ENCODE measurements at places on chromosomes 6 and 20. TPM values are rescaled to one million over a fixed set of nuclear protein-coding genes. Genes with fewer than 3 reads are reported as not detected.

GRCh38 chr20:23234311-23235078 is 116.1 kb upstream of the NXT1 start:
- no peak overlapping the region for H3K27ac ChIP-seq
- H3K4me3 ChIP-seq: no peak overlapping the region
- H3K36me3 ChIP-seq: peaks cover 6% of the 10 kb centered on the region

DNA sequence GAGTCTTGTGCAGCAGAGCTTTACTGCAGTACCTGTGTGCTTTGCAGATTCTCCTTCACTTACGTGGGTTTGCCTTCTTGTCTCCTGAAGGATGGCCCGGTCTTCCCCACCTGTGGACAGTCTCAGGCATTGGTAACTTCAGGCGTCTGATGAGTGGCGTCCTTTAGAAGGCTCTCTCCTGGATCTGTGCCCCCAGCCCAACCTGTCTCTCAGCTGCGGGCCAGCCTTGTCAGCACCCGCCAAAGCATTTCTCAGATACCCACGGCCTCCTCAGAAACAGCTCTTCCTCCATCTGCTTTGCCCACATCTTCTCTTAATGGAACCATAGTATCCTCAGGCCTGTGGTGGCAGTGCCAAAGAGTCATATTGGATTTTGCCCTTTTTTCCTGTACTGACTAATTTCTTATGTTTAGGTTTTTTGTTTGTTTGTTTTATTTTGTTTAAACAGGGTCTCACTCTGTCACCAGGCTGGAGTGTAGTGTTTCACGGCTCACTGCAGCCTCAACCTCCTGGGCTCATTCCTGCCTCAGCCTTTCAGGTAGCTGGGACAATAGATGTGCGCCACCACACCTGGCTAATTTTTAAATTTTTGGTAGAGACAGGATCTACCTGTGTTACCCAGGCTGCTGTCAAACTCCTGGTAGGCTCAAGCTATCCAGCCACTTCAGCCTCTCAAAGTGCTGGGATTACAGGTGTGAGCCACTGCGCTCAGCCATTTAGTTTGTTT is 96.6 kb downstream of the ARID1B start:
- no peaks in the 10 kb centered on the region for H3K27me3 ChIP-seq
- no peak overlapping the region for H3K4me3 ChIP-seq
- DNase-seq: no peak
- H3K27ac ChIP-seq: no peak overlapping the region

The PRICKLE4 gene
- 0.93 TPM for total RNA-seq

- peaks cover 25% of the 10 kb centered on the region for H3K4me1 ChIP-seq
- H3K36me3 ChIP-seq: peaks cover 5% of the 10 kb centered on the region
- peak within 1 kb of the TSS; percentile 75 for H3K4me3 ChIP-seq
- H3K27ac ChIP-seq: peak within 1 kb of the TSS; percentile 54
These were observed at the start of gene SRC for GRCh38 chr20:37345339-37346235. Gene SRC, plus strand, starts transcription at chr20:37346140. Its CDS starts 38,014 bp downstream, at chr20:37384154.

GRCh38 chr6:11497881-11498280 is 39.7 kb upstream of the TMEM170B start:
- no peaks in the 10 kb centered on the region for H3K27me3 ChIP-seq
- no peak overlapping the region for H3K4me3 ChIP-seq
- peak; percentile 44 for DNase-seq
- H3K36me3 ChIP-seq: no peaks in the 10 kb centered on the region
- no peak overlapping the region for H3K27ac ChIP-seq
- peaks cover 6% of the 10 kb centered on the region for H3K4me1 ChIP-seq

DNA sequence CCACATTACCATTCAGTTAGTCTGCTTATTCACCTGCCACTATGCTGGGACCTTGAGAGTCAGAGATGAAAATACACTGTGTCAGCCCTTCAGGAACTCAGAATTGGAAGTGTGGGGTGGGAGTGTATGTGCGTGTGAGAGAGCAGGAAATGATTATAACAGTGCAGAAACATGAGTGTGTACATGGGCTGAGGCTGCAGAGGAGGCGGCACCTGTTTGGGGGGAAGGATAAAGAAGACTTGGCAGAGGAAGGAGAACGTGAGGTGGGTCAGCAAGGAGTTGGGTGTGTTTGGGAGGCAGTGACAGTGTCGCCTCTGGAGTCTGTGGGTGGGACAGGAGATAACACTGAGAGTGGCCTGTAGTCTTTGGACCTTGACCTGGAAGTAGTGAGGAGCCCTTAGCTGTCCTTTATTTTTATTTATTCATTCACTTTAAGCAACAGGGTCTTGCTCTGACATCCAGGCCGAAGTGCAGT is 3.1 kb downstream of the CHMP4B start:
- peaks cover 37% of the 10 kb centered on the region for H3K36me3 ChIP-seq
- H3K4me3 ChIP-seq: no peak overlapping the region
- peaks cover 19% of the 10 kb centered on the region for H3K4me1 ChIP-seq
- DNase-seq: no peak
- no peaks in the 10 kb centered on the region for H3K27me3 ChIP-seq
- no peak overlapping the region for H3K27ac ChIP-seq

GRCh38 chr6:161903584-161904212 is 629.8 kb upstream of the AGPAT4 start:
- no peak overlapping the region for H3K4me3 ChIP-seq
- no peaks in the 10 kb centered on the region for H3K4me1 ChIP-seq
- DNase-seq: no peak
- no peak overlapping the region for H3K27ac ChIP-seq
- no peaks in the 10 kb centered on the region for H3K27me3 ChIP-seq

DNA sequence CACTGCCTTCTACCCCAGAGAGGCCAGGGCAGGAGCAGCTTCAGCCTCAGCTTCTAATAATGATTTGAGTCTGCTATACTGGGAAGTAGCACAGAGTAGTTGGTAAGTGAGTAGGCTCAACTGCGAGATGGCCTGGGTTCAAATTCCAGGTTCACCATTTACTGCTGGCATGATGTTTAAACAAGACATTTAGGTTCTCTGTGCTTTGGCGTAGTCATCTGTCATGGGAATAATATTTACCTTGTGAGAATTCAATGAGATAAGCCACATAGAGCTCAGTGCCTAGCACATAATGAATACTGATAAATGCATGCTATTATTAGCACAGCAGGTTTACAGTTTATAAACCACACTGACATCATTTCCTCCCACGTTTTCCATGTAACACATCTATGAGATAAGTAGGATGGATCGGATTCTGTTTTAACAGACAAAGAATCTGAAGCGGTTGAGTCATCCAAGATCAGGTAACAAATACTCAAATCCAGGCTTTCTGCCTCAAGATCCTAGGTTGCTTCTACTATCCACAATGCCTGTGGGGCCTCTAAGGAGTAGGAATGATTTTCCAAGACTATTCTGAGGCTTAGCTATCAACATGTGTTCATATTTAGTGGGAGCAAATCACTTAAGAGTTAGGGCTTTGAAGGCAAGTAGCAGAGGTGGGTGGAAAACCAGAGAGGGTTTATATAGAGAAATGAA is 72.9 kb upstream of the DTNBP1 start:
- no peak overlapping the region for H3K27ac ChIP-seq
- H3K4me1 ChIP-seq: no peaks in the 10 kb centered on the region
- H3K4me3 ChIP-seq: no peak overlapping the region
- no peaks in the 10 kb centered on the region for H3K36me3 ChIP-seq

GRCh38 chr6:54802775-54803634 is 43.6 kb upstream of the FAM83B start:
- H3K4me3 ChIP-seq: no peak overlapping the region
- H3K27ac ChIP-seq: no peak overlapping the region
- no peaks in the 10 kb centered on the region for H3K27me3 ChIP-seq
- H3K36me3 ChIP-seq: no peaks in the 10 kb centered on the region
- peaks cover 8% of the 10 kb centered on the region for H3K4me1 ChIP-seq
- DNase-seq: peak; percentile 36

The PKHD1 gene
- total RNA-seq: not detected

GRCh38 chr6:137423451-137424168 is 70.6 kb downstream of the OLIG3 start:
- no peak overlapping the region for H3K4me3 ChIP-seq
- no peaks in the 10 kb centered on the region for H3K36me3 ChIP-seq
- no peaks in the 10 kb centered on the region for H3K27me3 ChIP-seq
- no peaks in the 10 kb centered on the region for H3K4me1 ChIP-seq

DNA sequence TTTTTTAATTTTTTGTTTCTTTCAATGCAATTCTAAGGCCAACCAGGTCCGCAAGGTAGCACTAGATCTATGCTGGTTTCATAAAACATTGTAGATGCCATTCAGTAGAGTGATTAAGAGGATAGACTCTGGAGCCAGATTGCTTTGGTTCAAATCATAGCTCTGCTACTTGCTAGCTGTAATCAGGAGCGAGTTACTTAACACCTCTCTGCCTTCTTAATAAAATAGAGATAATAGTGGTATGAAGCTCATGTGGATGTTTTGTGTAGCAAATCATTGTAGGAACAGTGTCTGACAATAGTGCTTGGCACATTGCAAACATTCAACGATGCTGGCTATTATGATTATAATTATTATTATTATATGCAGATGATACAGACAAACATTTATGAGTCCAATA is 164.9 kb downstream of the LAMA2 start:
- H3K36me3 ChIP-seq: no peaks in the 10 kb centered on the region
- no peak overlapping the region for H3K4me3 ChIP-seq
- H3K27ac ChIP-seq: no peak overlapping the region
- peaks cover 40% of the 10 kb centered on the region for H3K27me3 ChIP-seq

The PPP1R14C gene
- 38.7 TPM for total RNA-seq

DNA sequence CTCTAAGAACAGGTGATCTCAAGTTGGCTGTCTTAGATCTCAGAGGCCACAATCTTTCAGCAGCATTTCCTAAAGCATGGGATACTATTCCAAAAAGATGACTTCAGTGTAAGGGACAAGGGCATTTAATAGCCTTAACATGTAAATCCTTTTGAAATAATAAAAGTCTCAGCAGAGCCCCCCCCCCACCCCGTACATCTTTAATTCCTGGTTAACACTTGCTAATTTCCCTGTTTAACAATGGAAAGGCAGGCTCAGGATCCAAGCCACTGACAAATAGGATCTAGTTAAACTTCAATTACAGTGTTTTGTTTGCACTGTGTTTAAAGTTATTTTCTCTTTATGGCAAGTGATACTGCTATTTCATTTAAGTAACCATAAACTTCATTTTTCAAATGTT is 12.0 kb downstream of the TASP1 start:
- H3K4me3 ChIP-seq: no peak overlapping the region
- H3K4me1 ChIP-seq: no peaks in the 10 kb centered on the region
- no peak for DNase-seq
- peaks cover 40% of the 10 kb centered on the region for H3K36me3 ChIP-seq
- H3K27me3 ChIP-seq: no peaks in the 10 kb centered on the region

DNA sequence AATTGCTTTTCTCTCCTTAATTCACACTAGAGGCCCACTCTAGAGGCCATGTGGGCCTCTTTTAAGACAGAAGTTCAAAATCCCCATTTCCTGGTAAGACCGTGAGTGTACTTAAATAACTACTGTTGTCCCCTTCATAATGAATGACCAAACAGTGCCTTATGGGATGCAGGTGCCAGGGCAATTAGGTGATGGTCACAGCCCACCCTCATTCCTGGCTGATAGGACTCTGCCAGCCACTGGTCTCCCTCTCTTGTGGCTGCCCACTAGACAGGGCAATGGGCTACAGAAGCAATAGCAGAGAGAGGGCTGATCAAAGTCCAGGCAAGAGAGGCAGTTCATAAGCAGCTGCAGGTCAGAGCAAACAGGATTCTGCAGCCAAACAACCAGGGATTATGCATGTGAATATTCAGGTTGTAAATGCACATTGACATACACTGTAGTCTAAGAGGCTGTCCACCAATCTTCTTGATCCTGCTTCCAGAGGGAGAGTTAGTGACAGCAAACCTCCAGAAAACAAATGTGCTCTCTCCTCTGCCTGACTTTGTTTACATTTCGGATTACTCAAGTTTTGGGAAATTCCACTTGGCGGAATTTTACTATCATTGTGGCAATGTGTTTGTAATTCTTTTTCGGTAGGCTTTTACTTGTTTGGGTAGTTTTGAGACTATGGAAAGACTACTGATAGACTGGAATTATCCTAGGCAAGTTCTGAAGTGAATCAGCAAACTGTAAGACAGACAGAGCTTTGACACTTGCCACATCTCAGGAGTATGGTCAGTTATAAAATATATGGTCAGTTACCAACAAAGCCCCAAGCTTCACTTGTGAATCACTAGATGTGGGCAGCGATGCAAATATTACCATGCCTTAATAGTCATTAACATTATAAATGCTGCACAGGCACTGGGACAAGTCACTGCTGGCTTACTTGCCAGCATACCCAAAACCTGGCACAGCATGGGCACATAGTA is 12.8 kb downstream of the PTPRK start:
- peak overlapping the region; percentile 85 for H3K27ac ChIP-seq
- H3K4me1 ChIP-seq: peaks cover 44% of the 10 kb centered on the region
- peak overlapping the region; percentile 68 for H3K4me3 ChIP-seq
- H3K36me3 ChIP-seq: no peaks in the 10 kb centered on the region
- no peaks in the 10 kb centered on the region for H3K27me3 ChIP-seq
- DNase-seq: peak; percentile 67

DNA sequence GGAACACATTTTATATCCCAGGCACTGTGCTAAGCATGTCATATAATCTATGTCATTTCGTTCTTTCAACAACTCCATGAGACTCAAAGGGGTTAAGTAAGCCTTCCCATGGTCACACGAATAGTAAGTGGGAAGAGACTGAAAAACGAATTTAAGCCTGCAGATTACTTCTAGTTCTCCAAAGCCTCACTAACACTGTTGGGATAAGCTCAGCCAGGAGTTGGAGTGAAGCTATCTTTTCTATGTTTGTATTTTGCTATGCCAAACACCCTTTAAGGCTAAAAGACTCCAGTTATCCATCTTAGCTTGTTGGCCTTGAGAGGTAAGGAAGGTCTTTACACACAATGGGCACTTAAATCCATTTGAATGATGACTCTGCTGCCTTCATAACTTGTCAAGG is 148.1 kb upstream of the UST start:
- H3K4me3 ChIP-seq: no peak overlapping the region
- H3K27me3 ChIP-seq: no peaks in the 10 kb centered on the region
- no peaks in the 10 kb centered on the region for H3K36me3 ChIP-seq
- no peak overlapping the region for H3K27ac ChIP-seq
- H3K4me1 ChIP-seq: peaks cover 5% of the 10 kb centered on the region

DNA sequence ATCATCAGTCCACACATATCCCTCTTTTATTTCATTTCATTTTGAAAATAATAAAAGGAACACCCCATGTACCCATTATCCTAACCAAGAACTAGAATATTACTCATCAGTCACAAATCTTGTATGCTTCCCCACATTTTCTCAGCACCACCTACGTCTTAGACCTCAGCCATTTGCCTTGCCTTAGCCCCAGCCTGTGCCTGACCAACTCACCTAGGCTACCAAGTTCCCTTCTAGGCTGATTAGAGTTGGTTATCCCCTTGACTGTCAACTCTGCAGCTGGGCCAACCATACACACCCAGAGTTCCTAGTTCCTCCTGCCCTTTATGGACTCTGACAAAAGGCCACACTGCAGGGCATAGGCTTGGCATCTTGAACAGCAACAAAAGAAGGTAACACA is 33.4 kb upstream of the IPCEF1 start:
- DNase-seq: no peak
- no peak overlapping the region for H3K27ac ChIP-seq
- H3K4me3 ChIP-seq: no peak overlapping the region
- peaks cover 9% of the 10 kb centered on the region for H3K27me3 ChIP-seq

The ZNF311 gene
- 5.0 TPM for total RNA-seq

GRCh38 chr6:119678961-119679360 is 329.4 kb upstream of the MAN1A1 start:
- no peaks in the 10 kb centered on the region for H3K36me3 ChIP-seq
- H3K27ac ChIP-seq: no peak overlapping the region
- H3K27me3 ChIP-seq: no peaks in the 10 kb centered on the region
- H3K4me1 ChIP-seq: no peaks in the 10 kb centered on the region
